ENCODE measurements at places on chromosomes 3 and 15.

- DNase-seq: no peak
These were observed 13.0 kb downstream of the KBTBD12 start for GRCh38 chr3:127927829-127928604.

- DNase-seq: no peak
These were observed 522.2 kb downstream of the EDEM1 start for GRCh38 chr3:5709714-5710113.

DNA sequence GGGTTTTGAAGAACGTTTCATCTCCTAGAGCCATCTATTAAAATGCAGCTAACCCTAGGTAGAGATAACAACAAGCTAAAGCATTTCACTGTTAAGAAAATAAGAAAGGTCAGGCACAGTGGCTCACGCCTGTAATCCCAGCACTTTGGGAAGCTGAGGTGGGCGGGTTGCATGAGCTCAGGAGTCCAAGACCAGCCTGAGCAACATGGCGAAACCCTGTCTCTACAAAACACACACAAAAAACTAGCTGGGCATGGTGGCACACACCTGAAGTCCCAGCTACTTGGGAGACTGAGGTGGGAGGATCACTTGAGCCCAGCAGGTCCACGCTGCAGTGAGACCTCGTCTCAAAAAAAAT is 5.4 kb upstream of the TBC1D5 start:
- DNase-seq: no peak

DNA sequence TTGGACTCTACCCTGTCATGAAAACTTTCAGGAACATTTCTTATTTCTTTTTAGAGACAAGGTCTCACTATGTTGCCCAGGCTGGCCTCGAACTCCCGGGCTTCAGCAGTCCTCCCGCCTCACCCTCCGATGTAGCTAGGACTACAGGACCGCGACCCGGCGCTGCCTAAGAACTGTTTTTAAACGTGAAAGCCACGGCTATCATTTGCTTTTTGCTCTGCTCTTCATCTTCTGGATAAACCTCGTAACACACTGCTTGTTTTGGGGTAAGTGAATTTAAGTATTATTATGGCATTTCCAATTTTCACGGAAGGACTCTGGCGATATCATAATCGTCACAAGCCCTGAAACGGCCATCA is 14.3 kb upstream of the CCNL1 start:
- no peak for DNase-seq

GRCh38 chr3:178705925-178706324 is 169.7 kb downstream of the KCNMB2 start:
- no peak for DNase-seq

DNA sequence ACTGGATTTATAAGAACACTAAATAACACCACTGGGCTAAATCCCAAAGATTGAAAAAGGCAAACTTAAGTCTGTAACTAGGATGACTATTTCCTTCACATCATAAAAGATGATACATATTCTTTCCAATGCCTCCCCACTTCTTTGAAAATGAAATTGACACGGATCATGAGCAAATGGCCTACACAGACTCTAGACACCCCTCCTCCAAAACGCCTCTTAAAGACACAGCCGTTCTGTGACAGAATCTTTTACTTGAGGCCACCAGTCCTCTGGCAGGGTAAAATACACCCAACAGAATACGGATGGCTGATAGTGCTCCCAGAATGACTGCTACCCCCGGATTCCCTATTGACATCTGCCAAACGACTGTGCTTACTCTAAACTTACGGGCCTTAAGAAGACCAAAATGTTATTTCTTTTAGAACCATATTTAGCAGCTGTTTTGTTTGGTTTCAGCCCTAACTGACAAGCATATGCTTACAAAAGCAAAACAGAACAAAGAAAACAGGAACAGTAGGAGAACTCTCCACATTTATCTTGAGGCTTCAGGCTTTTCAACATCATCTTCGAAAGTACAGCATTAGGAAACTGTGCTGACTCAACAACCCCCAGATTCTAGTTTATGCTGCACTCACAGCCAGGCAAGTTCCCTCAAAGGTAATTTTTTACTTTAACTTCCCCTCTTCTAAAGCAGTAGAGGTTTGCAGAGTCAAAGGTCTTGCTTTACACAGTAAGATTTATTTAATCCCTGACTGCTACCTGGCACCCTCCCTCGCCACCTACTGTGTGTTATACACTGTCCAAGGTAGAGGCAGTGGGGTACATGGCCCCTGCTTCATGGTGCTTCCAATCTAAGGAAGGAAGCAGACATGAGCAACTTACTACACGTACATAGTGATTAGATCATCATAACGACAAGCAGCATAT is 84.3 kb downstream of the TNIK start:
- DNase-seq: no peak

GRCh38 chr3:176954517-176954916 is 242.8 kb downstream of the TBL1XR1 start:
- DNase-seq: no peak

- no peak for DNase-seq
These were observed 154.0 kb downstream of the FMN1 start for GRCh38 chr15:33040496-33040895.

DNA sequence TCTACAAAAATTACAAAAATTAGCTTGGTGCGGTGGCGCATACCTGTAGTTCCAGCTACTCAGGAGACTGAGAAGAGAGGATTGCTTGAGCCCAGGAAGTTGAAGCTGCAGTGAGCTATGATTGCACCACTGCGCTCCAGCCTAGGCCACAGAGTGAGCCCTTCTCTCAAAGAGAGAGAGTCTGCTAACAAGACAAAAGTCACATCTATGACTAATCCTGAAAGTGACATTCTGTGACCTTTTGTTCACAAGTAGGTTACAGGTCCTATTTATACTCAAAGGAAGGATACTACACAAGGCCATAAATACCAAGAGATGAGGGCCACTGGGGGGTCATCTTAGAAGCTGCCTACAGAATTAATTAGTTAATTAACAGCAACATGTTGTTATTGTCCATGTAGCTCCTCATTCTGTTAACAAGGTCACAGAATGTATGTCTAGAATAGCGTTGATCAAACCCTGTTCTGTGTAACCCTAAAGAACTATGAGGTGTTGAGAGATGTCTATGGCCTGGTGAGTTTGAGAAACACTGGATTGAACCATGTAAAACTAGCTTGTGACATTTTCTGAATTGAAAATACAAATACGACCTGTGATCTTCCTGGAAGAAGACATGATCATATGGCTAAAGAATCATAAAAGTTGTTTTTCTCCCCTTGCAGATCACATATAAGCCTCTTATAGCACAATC is 97.0 kb downstream of the SAMMSON start:
- no peak for DNase-seq

GRCh38 chr15:83066034-83066733 is 868 bp downstream of the BTBD1 start:
- no peak for DNase-seq

GRCh38 chr3:127088511-127089351 is 104.2 kb upstream of the PRR23E start:
- DNase-seq: no peak

DNA sequence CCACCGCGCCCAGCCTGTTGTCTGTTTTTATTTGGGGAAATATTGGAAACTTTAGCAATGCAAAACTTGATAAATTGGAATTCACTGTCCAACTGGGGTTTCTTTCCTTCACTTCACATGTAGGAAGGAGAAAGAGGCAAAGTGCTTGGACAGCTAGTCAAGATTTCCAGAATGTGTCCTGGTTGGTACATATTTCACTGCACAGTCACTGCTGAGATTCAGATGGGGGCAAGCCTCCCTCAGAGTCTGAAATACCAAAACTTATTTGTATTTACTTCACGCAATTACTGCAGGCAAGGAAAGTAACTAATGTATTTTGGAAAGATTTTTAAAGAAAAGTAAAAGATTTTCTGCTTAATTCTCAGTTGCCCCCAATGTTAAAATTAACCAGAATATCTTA is 21.0 kb downstream of the LRRC31 start:
- no peak for DNase-seq

DNA sequence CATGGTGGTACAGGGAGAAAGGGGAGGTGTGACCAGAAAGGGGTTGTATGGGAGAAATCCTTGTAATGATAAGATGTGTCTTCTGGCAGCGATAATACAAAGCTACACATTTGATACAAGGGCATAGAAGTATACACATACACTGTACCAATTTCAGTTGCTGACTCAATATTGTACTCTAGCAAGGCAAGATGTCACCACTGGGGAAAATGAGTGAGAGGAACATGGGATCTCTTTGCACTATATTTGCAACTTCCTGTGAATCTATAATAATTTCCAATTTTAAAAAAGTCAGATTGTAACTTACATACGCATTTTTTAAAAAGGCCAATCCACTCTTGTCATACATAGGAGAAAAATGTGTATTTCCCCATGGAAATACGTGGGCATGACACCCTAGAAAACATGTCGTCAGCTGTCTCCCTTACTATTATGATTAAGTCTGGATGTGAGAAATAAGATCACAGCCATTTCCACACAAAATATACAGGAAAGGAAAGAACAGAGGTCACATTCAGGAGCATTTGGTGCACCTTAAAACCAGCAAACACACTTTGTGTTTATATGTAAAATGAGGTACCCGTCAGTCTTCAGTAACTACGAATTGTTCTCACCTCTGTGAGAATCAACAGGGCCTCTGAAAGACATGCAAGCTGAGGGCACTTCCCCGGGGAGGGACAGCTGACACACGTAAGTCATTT is 22.9 kb downstream of the PRR23E start:
- no peak for DNase-seq

- DNase-seq: no peak
These were observed 339 bp downstream of the AMT start for GRCh38 chr3:49421890-49422378.

- no peak for DNase-seq
These were observed 204.7 kb upstream of the CTNNB1 start for GRCh38 chr3:40994611-40995010.

- DNase-seq: no peak
These were observed 66.0 kb downstream of the IGSF11 start for GRCh38 chr3:118968640-118969039.

- DNase-seq: no peak
These were observed 115.9 kb downstream of the EEFSEC start for GRCh38 chr3:128269006-128269775.

DNA sequence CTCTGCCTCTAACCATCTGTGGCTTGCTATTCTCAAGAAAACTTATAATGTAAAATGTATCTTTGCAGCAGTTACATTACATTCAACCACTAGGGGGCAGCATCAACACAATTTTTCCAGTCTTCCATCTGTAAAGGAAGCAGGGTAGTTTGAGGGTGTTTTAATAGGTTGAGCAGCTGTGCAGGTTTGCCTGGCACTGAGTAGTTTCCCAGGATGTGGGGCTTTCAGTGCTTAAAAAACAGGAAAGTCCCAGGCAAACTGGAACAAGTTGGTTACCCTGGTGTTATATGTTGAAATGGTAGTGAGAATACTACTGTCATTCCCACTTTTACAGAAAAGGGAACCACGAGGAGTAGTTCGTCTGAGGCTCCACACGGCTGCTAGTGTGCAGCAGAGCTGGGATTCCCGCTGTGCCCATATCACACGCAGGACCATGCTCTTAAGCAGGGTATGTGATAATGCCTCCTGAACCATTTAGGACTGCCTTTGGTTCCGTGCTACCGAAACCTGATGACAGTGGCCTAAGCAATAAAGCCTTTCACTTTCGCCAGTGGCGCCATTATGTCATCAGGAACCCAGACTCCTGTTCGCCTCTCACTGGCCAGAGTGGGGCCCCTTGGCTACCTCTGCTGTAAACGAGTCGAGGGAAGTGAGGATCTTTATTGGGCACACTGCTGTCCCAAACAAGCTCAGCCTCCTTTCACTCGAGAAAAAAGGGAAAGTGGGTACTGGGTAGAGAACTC is 64.7 kb upstream of the ZBTB38 start:
- no peak for DNase-seq

GRCh38 chr3:47643092-47643491 is 64.4 kb upstream of the CSPG5 start:
- no peak for DNase-seq

DNA sequence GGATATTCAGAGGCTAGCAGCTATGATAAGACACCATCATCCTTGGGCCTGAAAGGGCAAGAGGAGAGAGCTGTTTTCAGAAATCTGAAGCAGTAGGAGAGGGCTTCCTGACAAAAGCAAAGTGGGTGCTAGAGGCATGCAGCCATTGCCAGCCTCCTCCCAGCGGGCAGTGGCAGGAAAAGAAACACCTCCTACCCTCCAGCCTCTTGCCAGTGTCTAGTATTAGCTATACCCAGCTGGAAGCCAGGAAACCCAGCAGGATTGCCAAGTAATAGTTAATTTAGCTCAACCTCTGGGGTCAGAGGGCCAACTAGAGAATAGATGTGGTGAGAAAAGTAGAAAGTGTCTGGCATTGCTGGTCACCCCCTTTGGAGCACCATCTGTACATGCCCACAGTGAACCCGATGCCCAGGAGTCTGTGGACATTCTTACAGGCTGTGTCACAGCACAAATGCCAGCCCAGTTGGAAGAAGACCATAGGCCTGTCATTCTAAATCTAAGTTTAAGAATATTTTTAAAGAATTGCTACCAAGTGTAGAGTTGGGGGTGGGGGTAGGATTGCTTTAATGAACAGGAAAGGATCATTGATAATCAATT is 85.3 kb downstream of the HCN4 start:
- no peak for DNase-seq

Measured in stimulated activated CD4-positive, alpha-beta T cell treated with anti-CD3 and anti-CD28 coated beads, Interleukin-4, amount 100 ng/mL, for 48 hours (primary cell).